CD4-positive, alpha-beta T cell treated with Interleukin-6 for 4 hours (primary cell): ENCODE measurements at places on chromosomes 16 and 17.
A peak's percentile ranks its signal among the peaks of the same experiment; 100 is the strongest.

DNA sequence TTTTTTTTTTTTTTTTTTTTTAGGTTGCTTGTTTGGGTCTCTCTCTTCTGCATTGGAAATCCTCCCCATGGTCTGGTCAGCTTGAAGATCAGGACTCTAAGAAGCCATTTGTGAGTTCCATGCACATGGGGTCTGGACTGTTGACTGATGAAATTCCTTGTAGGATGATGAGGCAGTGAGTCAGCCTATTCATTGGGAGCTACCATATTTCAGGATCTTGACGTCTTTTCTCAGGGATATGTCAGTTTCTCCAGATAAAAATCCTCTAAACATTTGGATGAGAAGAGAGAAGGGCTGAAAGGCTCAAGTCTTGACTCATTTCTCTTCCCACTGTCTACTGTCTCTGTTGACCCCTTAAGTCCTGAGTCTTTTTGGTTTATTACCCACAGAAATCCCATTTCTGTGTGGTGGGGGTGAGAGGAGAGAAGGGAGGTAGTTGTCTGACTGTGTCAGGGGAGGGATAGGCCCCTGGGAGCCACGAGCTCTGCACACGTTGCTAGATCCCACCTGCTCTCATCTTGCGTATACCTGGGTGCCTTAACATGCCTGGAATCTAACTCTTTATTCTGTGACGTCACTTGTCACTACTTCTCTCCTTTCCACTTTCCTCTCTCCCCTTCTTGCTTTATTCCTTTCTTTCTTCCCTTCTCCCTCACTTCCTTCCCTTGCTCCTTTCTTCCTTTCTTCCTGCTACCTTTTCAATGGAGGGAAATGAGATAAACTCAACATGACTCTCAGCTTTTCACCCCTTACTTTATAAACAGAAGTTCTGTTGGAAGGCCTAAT lies 333.1 kb upstream of the XYLT1 start:
- no peak for DNase-seq

DNA sequence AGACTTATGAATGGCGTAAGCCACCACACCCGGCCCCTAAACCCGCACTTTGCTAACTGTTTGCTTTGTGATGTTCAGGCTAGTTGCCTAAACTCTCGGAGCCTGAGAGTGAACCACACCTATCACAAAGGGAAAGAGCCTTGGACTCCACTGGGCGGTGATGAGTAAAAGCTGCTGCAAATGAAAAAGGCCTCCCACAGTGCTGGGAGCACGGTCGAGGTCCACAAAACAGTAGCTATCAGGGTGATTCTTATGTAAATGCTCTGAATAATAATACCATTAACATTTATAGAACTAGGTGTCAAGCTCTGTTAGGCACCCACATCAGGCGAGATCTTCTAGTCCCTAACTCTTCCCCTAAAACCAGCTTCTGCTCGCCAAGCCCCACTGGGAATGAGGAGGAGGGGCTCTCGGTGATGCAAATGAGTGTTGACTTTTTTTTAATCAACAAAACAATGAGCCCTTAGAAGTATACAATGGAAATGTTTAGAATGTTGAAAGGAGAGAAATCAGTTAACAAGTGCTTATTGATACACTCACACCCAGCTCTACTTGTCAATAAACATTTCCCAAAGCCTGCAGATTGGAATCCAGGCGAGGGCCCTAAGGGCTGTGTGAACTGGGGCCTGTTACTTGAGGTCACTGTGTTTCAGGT lies 19.8 kb downstream of the FBRS start:
- no peak for DNase-seq

DNA sequence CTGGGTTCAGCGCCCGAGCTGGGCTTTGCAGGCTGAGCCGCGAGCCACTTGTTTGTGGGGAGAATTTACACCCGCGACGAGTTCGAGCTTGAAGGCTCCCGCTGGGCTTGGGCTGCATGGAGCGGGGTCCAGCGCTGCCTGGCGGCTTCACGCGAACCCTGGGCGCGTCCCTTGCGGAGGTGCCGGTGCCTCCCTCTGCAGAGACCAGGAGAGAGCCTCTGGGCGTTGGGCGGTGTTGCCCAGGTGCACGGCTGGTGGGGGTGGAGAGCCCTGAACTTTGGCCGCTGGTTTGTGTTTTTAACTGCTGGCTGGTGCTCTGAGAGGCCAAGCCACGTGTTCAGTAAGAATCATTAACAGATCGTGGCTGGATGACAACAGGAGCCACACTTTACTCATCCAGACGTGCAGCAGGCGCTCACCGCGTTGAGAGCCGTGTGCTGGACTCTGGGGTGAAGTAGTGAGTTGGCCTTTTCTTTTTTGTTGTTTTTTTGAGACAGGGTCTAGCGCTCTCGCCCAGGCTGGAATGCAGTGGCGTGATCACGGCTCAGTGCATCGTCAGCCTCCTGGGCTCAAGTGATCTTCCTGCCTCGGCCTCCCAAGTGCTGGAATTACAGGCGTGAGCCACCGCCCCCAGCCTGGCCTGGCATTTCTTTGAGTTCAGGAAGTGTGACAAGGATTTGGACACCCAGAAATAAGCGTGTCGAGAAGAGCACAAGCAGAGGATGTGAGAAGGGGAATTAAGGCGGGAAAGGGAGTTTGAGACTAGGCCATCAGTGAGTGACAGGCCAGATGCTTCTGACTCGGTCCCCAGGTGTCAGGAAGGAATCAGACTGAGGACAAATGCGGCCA lies 827 bp downstream of the CDK10 start:
- no peak for DNase-seq

GRCh38 chr16:84175350-84176081 lies 11.3 kb downstream of the TAF1C start:
- DNase-seq = peak; percentile 58

DNA sequence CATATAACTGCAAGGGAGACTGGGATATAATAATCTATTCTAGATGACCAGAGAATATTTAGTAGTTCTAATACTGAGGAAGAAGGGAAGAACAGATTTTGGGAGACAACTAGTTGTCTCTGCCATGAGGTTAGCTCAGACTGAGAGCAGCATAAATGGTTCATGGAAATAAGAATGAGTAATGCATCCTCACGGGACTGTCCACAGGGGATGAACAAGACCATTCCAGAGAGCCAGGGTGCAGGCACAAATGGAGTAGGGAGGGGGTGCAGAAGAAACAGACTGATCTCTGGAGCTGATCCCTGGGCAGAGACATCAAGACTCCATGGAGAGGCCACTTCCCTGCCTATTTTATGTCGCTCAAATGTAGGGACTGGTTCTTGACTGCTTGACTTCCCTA lies 30.4 kb downstream of the NLRC5 start:
- DNase-seq = no peak

DNA sequence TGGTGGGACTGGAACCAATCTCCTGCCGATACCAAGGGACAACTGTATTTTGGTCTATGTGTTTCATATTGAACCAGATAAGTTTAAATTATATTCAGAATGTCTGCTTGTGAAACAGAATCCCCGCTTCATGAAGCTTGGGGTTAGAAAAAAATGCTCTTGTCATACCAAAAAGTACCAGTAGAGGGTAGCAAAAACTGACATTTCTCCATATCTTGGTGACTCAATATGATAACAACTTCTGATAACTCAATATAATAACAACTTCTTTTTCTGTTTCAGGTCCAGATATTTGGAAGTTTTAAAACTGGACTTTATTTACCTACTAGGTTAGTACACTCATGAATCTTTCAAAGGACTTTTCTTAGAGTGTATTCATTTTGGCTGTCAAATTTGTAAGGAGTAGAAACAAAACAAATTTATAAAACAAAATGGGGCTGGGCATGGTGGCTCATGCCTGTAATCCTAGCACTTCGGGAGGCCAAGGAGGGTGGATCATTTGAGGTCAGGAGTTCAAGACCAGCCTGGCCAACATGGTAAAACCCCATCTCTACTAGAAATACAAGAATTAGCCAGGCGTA lies 52.3 kb upstream of the ADCY7 start:
- DNase-seq = no peak

DNA sequence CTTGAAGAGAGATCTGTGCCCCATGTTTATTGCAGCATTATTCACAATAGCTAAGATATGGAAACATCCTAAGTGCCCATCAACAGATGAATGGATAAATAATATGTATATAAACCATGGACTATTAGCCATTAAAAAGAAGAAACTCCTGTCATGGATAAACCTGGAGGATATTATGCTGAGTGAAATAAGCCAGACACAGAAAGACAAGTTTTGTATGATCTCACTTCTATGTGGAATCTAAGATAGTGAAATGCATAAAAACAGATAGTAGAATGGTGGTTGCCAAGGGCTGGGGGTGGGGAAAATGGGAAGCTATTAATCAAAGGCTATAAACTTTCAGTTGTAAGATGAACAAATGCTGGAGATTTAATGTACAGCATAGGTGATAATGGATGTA lies 19.9 kb upstream of the HEATR6 start:
- no peak for DNase-seq

GRCh38 chr17:49819138-49819537 lies 28.7 kb downstream of the TAC4 start:
- DNase-seq = peak; percentile 15

GRCh38 chr17:27973258-27974044 lies 69.0 kb upstream of the NLK start:
- no peak for DNase-seq

DNA sequence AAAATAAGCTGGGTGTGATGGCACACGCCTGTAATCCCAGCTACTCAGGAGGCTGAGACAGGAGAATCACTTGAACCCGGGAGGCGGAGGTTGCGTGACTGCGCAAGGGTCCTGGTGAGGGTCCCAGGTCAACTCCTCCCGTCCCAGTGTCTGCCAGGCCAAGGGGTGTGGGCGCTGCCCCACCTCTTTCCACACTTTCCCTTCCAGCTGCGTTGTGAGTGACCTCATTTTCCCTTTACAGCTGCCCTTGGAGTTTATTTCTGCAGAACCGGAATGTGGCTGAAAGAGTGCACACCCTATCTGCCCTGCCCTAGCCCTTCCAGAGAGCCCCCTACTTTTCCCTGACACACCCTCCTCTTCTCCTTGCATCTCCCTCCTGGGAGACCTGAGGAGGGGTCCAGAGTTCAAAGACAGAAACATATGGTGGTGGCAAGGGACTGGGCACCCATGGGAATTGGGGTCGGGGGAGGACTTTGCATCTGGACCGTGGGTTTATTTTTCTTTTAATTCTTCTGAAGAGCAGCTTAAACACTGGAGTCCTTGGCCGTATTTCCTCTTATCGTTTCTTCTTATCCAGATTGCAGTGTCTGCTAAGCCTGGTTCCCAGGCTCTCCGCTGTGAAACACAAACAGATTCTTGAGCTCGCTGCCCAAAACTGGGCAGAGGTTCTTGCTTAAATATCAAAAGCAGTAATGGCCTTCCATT lies 20.9 kb downstream of the MRC2 start:
- no peak for DNase-seq
